Left hindlimb (tissue), 1 donor: ENCODE measurements at places on chromosomes 2 and 18.

DNA sequence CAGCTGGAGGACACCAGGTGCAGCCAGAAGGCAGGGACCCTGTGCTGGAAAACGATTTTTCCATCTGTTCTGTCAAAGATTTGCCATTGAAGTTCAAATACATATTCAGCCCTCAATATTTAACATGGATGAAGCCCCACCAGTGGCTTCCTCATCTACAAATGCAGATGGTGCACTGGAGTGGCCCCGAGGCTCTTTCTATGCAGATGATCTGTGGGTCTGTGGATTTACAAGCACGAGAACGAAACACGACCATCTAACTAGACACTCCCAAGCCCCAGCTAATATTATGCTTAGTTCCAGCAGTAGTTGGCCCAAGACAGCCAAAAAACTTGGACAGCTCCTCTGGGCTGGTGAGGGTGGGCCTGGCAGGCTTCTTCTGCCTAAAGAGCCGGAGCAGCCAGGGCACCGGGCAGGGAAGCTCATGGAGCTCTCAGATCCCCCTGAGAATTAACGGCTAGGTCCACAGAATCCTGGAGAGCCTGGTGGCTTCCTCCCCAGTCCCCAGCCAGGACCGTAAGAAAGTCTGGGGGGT, 9.2 kb upstream of the IL1R2 start:
- no peak for DNase-seq

GRCh38 chr18:37540424-37541138, 25.0 kb downstream of the CELF4 start:
- no peak for DNase-seq

DNA sequence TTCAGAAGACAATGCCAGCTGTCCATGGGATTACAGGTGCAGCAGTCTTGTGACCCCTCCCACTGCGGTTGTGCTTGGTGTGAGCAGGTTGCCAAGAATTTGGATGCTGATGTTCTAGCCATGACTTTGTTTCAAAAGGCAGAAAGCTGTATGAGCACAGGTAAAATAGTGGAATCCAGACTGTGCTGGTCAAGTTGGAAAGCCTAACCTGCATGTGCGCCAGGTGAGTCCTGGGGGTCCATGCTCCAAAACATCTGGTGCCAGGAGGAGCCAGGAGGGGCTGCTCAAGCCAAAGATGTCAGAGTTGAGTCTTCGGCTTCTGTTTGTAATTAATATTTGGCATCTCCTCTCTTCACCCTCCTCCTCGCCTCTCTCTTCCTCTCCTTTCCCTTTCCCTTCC, 330.1 kb downstream of the MYCN start:
- DNase-seq: no peak

DNA sequence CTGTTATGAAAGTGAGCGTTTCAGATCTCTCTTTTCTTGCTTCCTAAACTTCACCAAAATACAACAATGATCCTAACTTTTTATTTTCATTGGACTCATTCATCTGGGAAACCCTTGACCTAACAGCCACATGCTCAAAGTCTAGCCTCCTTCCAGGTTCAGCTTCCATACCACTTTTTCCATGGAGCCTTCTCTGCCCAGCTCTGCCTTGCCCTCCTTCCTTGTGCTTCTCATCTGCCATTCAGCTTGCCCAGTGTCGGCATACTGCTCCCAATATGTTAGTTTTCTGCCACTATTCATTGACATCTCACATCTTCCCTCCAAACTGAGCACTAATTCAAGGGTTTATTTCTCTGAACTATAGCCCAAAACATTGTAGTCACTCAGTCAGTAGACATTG, 214.7 kb downstream of the RAD51AP2 start:
- no peak for DNase-seq

DNA sequence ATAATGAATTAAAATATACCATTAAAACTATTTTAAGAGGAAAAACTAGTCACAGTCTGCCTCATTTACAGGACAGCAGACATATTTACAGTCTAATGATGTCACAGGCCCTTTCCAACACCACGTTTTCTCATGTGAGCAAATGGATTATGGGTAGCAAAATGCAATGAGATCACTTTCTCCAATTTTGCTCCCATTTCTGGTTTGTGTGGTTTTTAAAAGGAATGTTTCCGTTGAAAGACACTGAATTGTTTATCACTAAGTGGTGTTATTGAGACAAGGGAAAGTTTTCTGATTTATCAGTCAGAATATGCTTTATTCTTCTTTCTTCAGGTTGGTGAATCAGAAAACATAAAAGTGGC, 11.4 kb upstream of the NR4A2 start:
- DNase-seq: no peak

DNA sequence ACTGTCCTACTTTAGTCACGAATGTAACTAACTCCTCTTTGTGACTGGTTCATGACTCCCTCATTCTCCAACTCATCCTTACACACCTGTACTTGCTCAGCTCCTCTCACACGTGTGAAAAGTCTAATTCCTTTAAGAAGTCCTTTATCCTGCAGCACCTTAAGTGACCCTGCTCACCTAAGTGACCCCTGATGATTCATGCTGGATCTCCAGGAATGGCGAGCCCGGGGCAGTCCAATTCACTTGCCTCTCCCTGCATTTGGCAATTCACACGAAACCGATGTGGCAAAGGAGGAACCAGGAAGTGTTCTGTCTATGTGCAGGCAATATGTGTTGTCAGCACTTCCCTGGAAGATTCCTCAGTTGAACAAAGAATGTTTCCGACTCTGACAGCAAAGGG, 189.8 kb upstream of the NABP1 start:
- no peak for DNase-seq

GRCh38 chr2:217795067-217795466, 207.7 kb downstream of the TNS1 start:
- no peak for DNase-seq

DNA sequence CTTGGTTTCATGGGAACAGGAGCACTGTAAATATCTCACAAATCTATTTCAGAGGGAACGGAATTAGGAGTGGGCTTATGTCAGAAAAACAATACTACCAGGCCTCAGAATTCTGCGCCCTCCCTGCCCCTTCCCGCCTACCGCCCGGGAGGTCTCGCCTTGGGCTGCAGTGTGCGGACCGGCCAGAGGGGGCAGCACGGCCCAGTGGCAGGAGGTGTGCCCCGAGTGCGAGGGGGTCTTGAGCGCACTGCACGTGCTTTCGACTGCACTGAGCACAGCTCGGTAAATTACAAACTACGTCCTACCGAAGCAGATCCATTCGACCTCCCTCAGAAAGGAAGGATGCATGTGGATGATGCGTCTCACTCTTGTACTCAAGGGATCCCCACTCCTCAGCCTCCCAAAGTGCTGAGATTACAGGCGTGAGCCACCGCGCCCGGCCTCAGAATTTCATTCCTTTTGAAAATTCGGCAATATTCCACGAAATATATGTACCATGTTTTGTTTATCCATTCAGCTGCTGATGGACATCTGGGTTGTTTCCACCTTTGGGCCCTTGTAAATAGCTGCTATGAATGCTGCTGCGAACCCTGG, 297.0 kb downstream of the BCL2 start:
- DNase-seq: no peak

GRCh38 chr2:7280790-7281189, 363.6 kb downstream of the RNF144A start:
- no peak for DNase-seq

- no peak for DNase-seq
Measured at GRCh38 chr2:11417946-11418585, 47.9 kb downstream of the E2F6 start.

- no peak for DNase-seq
Measured at GRCh38 chr2:129483366-129483765, 496.1 kb upstream of the RAB6C start.

DNA sequence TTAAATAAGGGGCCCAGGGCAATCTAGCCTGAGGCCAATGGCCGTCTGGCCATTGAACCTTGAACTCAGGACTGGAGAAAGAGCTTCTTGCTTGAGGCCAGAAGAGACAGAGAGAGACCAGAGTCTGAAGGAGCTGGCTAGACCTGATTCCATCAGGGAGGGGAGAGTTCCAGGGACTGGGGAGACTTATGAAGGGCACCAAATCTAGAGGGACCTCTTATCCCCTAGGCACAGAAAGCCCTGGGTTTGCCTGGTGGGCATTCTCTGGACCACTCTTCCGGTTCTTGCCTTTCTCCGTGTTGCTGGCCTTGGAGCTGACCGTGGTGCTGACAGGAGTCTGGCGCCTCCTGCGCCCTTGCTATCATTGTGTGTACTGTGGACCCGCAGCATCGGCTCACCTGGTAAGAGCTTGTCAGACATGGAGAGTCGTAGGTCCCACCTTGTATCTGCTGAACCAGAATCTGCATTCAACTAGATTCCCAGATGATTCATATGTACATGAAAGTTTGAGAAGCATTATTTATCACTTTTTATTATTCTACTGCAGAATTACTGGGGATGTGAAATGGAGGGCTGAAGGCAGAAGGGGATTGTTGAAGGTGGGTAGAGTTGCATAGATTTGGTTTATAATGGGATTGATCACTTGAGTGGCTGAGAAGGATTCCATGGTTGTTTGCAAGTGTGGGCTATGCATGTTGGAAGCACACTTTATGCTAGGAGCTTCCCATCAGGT, 4.3 kb upstream of the TRPM8 start:
- DNase-seq: peak; percentile 52

DNA sequence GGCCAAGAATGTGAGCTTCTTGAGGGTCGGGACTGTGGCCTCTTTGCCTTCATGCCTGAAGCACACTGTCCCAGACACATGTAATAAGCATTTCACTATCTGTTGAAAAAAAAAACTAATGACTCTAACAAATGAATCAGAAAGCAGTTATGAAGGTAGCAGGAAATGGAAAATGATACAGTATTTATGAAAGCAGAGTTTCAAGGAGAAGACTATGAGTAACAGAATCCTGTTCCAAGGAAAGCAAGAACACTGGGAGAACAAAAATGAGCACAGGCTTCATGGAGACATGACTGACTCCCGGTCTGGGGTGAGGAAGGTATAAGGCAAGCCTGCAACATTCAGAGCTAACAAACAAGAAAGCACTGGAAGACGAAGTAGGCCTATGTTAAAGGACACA, 190.8 kb downstream of the RNF152 start:
- DNase-seq: no peak

DNA sequence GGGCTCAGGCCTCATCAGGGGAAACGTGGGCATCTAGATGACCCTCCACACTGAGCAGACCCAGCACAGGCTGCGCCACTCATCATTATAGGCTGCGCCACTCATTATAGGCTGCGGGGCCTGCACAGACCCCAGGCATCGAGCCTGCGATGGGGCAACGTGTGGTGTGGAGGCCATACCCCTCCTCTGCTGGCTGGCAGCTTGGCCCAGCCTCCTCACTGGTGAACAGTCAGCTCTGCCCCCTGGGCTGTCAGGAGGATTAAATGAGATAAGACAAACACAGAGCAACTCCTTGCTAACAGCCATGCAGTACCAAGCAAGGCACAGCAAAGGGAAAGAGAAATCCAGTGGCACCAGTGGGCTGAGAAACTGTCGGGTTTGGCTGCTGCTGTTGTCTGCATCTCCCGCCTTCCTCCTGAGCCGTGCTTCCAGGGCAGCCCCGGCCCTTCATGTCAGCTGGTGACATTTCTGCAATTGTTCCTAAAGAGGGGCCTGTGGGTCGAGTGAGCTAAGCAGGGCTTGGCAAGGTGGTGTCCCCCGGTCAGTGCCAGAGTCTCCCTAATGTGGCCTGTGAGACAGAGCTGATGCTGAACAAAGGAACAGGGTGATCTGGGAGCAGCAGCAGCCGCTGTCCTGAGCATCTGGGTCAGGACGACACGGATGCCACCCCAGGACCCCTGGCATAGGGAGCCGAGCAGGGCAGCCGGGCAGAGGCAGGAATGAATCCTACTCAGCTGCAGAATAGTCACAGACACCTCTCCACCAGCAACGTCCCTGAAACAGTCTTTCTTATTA, 48.7 kb downstream of the RRM2 start:
- no peak for DNase-seq

DNA sequence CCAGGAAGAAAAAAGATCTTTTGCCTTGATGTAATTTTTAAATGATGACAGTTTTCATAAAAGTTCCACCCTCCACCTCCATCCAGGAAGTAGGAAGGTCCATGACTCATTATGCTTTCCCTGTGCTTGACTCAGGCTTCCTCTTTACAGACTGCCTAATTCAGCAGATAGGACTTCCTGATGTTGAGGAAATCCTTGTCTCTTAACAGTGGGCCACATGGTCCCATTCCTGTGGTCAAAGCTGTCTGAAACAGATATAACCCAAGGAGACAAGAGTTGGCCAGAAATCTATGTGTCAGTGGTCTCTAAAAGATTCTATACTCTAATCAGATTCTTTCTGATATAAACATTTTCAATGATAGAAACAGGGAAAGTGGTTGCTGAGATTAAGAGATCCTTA, 119.1 kb downstream of the BAZ2B start:
- DNase-seq: no peak

DNA sequence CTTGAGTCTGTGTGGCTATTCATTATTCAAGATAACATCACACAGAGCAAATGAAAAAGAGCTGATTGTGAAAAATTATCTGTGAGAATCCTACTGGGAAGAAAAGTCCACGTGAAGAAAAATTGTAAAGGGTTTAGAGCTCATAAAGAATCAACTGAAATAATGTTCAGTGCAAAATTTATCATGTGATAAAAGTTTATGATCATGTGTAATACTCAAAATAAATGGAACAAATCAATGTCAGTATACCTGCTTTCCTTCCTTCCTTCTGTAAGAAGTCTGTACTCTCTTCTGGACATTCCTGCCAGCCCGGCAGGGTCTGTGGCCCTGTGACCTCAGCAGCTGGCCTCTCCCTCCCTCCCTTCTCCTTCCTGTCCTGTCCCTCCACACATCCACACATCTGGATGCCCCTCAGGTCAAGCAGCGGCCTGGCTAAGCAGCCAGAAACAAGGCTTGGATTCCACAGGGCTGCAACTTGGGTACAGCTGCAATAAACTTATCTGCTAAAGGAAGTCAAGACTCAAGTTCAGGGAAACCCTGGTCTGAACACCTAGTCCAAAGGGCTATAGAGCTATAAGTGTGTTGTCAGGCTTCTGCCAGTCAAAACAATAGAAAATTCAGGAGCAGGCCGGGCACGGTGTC, 172.1 kb downstream of the MREG start:
- DNase-seq: no peak

- peak; percentile 44 for DNase-seq
Measured at GRCh38 chr2:173184031-173185004, 108.7 kb downstream of the MAP3K20 start.

GRCh38 chr2:1864981-1865421, 120.7 kb upstream of the PXDN start:
- no peak for DNase-seq

- DNase-seq: peak; percentile 63
Measured at GRCh38 chr2:240819858-240820606, at the start of gene KIF1A. Gene KIF1A, minus strand, starts transcription at chr2:240820219. Its CDS starts 22,467 bp downstream, at chr2:240797752.

- DNase-seq: no peak
Measured at GRCh38 chr2:149606251-149606811, 18.8 kb upstream of the MMADHC start.

- no peak for DNase-seq
Measured at GRCh38 chr2:238601433-238602222, 174.9 kb downstream of the ASB1 start.

GRCh38 chr2:100791936-100792308, 28.0 kb upstream of the NPAS2 start:
- no peak for DNase-seq

GRCh38 chr18:48557640-48558174, 18.9 kb downstream of the CTIF start:
- peak; percentile 3 for DNase-seq
